Right atrium auricular region (tissue), 2 donors: ENCODE measurements at places on chromosomes 6 and 20. TPM values are rescaled to one million over a fixed set of nuclear protein-coding genes. Genes with fewer than 3 reads are reported as not detected.

GRCh38 chr6:6942831-6943230, 164.9 kb upstream of the RREB1 start:
- H3K4me3 ChIP-seq: peak overlapping the region; percentile 6
- H3K27ac ChIP-seq: no peak overlapping the region
- no peaks in the 10 kb centered on the region for H3K4me1 ChIP-seq
- no peaks in the 10 kb centered on the region for H3K36me3 ChIP-seq
- DNase-seq: no peak

DNA sequence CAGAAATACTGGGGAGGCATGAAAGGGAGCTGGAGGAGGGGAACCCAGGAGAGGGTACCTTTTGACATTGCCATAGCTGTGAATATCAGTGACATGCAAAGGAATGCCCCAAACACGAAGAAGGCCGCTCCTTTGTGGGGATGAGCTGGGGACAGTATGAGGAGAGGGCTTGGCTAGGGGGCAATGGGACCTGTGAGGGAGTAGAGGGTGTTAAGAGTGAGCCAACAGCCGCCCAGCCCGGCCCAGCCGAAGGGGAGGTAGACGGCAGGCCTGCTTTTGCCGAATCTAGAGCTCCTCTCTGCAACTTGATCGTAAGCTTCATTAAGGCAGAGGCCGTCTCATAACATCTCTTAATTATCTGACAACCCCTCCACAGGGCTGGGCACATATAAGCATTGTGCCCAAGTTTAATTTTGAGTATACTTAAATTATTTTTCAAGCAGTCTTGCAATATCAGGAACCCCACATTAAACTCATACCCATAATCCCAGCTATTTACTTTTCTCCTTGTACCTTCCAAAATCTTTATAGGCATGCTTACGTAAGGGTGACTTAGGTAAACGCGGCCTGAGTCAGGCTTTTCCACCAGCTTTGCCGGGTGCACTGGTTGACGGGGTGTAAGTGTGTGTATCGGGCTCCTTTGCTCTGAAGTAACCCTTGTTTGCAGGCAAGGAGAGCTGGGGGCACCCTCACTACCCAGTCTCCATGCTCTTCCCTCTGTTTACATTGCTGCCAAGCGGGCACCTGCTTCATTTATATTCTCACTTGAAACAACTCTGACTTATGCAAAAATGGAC, 24.9 kb upstream of the VEGFA start:
- DNase-seq: no peak
- no peak overlapping the region for H3K4me3 ChIP-seq
- H3K4me1 ChIP-seq: no peaks in the 10 kb centered on the region
- H3K27ac ChIP-seq: no peak overlapping the region
- no peaks in the 10 kb centered on the region for H3K27me3 ChIP-seq
- no peaks in the 10 kb centered on the region for H3K36me3 ChIP-seq

GRCh38 chr6:43817192-43817591, 47.2 kb downstream of the VEGFA start:
- H3K36me3 ChIP-seq: no peaks in the 10 kb centered on the region
- no peak overlapping the region for H3K4me3 ChIP-seq
- no peaks in the 10 kb centered on the region for H3K4me1 ChIP-seq
- DNase-seq: no peak
- no peaks in the 10 kb centered on the region for H3K27me3 ChIP-seq
- no peak overlapping the region for H3K27ac ChIP-seq

DNA sequence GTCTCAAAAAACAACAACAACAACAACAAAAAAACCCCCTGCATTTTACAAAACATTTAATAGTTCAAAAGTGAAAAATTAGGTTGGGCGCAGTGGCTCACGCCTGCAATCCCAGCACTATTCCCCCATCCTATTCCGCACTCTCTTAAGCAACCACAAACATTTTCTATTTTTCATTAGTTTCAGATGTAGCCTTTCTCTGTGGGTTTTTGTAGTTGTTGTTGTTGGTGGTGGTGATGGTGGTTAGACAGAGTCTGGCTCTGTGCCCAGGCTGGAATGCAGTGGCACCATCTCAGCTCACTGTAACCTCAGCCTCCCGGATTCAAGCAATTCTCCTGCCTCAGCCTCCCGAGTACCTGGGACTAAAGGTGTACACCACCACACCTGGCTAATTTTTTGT, 6.4 kb upstream of the GMNN start:
- H3K4me1 ChIP-seq: no peaks in the 10 kb centered on the region
- no peak overlapping the region for H3K4me3 ChIP-seq
- no peak overlapping the region for H3K27ac ChIP-seq
- H3K27me3 ChIP-seq: no peaks in the 10 kb centered on the region
- H3K36me3 ChIP-seq: no peaks in the 10 kb centered on the region
- no peak for DNase-seq

DNA sequence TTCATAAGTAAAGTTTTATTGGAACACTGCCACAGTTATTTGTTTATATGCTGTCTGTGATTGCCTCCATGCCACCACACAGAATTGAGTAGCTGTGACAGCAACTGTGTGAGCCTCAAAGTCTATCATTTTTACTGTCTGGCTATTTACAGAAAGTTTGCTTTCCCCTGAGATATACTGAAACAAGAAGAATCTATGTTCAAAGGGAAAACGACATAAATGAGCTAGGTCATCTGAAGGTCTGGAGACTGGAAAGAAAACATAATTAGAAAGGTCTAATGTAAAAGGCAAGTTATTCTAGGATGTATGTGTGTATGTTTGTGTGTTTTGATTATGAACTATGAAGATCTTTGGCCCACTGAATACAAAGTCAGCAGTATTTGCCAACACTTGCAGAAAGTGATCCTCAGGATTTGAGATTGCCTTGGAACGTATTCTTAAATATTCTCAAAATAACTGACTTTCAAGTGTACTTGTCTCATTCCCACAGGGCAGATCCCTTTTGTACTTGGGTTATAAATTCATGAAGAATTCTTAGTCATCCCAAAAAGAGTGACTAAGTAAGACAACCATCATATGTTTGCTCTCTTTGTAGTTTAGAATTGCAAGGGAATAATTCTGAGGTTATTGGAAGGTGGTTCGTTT, 677.7 kb downstream of the DOK5 start:
- H3K4me1 ChIP-seq: no peaks in the 10 kb centered on the region
- no peak for DNase-seq
- H3K36me3 ChIP-seq: no peaks in the 10 kb centered on the region
- no peak overlapping the region for H3K27ac ChIP-seq
- H3K4me3 ChIP-seq: no peak overlapping the region
- H3K27me3 ChIP-seq: no peaks in the 10 kb centered on the region

DNA sequence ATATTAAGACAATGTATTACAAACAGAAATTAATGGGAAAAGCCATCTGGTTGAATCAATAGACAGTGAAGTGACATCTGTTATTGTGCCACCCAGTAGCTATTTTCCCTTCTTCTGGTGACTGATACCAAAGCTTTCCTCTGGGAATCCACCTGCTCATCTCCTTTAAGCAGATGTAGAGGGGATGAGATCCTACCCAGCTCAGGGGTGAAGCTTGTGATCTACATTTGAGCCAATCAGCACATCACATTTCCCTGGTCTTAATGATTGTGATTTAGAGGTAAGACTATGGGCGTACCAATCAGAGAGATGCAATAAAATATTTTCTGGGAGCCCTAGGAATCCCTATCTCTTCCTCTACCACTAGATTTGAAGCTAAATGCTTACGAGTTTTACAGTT, 782.9 kb downstream of the PTPRT start:
- H3K4me1 ChIP-seq: no peaks in the 10 kb centered on the region
- H3K4me3 ChIP-seq: no peak overlapping the region
- no peak for DNase-seq
- H3K27ac ChIP-seq: no peak overlapping the region
- H3K36me3 ChIP-seq: no peaks in the 10 kb centered on the region

DNA sequence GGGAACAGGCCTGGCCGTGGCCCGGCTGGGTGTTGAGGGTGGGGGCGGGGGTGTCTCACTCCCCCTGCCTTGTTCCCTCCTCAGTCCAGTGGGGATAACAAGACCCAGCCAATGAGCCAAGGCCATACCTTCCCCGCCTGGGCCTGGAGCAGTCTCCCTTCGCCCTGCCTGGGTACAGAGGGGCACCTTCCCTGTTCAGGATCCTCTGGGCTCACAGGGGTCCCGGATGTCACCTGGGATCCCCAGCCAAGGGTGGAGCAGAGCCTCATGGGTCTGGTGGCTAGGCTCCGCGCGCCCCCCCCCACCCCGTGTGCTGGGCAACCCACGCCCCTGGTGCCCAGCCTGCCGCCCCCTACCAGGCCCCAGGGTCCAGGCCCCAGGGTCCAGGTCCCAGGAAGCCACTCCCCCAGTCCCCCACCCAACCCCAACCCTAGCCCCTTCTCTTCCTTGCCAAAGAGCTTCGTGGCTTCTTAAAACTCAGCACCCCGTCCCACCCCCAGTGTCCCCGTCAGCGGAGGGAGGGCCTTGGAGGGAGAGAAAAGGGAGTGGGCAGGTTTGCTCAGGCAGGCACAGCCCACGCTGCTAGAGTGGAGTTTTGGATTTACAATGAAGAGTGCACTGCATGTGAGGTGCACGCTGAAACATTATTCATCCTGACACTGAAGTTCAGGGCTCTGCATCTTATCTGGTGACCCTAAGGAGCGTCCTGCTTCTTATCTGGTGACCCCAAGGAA, 11.8 kb downstream of the HRH3 start:
- DNase-seq: no peak
- peaks cover 7% of the 10 kb centered on the region for H3K36me3 ChIP-seq
- H3K4me1 ChIP-seq: no peaks in the 10 kb centered on the region
- no peak overlapping the region for H3K27ac ChIP-seq
- no peak overlapping the region for H3K4me3 ChIP-seq
- H3K27me3 ChIP-seq: peaks cover 2% of the 10 kb centered on the region

The FLRT3 gene
- 17.8 TPM for total RNA-seq

The MOCS3 gene
- total RNA-seq: 3.1 TPM
